ENCODE measurements at places on chromosomes 1 and 21.

- no peak for DNase-seq
Measured at GRCh38 chr1:151011154-151011850, 3.1 kb downstream of the PRUNE1 start.

- DNase-seq: no peak
Measured at GRCh38 chr1:231665101-231665500, 38.5 kb downstream of the DISC1 start.

GRCh38 chr1:203188686-203189232, 2.3 kb upstream of the CHI3L1 start:
- DNase-seq: no peak

DNA sequence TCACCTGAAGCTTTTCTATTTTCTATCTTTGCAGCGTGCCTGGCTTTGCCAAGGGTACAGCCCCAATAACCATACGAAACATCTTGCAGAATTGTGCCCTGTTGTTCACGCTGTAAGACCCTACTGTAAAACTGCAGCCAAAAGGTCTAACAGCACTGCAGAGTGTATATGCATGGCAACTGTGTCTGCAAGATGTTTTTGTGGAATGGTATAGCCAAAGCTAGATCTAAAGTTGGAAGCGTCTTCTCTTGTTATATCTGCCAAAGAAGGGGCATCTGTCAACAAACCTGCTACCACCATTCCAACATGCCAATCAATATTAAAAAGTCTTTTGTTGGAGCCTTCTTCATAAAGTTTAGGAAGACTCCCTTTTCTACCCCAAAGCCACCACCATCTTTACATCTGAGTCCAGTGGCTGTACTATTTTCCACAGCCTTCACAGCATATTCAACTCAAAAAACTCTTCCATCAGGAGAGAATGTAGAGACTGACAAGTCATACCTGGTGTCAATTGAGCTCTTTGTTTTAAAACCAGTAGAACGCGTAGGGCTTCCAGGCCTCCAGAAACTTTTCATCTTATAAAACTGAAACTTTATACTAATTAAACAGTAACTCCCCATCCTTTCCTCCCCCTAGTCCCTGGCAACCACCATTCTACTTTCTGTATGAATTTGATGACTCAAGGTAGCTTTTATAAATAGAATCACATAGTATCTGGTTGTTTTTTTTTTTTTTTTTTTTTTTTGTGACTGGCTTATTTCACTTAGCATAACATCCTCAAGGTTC, 40.0 kb downstream of the ZSCAN20 start:
- no peak for DNase-seq

GRCh38 chr1:89734442-89734841, 86.4 kb upstream of the LRRC8D start:
- no peak for DNase-seq

GRCh38 chr1:200411406-200412257, 1.8 kb upstream of the ZNF281 start:
- DNase-seq: no peak

DNA sequence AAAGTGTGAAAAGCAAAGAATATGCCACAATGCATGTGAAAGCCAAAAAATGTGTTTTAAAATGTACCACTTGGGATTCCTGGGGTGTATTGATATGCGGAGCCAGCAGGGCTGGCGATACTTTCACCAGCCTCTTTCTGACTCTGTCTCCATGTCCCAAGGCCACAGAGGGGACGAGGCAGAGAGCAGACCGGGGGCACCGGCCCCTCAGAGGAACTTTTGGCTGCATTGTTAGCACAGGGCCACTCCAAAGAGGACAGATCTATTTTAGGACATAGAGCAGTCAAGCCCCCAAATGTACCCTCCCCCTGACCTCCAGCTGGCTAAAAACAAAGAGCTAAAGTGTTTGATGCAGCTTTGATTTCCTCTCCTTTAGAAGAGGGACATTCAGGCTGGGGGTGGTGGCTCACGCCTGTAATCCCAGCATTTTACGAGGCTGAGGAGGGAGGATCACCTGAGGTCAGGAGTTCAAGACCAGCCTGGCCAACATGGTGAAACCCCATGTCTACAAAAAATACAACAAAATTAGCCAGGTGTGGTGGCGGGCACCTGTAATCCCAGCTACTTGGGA, 25.6 kb upstream of the ZNF436 start:
- DNase-seq: no peak

DNA sequence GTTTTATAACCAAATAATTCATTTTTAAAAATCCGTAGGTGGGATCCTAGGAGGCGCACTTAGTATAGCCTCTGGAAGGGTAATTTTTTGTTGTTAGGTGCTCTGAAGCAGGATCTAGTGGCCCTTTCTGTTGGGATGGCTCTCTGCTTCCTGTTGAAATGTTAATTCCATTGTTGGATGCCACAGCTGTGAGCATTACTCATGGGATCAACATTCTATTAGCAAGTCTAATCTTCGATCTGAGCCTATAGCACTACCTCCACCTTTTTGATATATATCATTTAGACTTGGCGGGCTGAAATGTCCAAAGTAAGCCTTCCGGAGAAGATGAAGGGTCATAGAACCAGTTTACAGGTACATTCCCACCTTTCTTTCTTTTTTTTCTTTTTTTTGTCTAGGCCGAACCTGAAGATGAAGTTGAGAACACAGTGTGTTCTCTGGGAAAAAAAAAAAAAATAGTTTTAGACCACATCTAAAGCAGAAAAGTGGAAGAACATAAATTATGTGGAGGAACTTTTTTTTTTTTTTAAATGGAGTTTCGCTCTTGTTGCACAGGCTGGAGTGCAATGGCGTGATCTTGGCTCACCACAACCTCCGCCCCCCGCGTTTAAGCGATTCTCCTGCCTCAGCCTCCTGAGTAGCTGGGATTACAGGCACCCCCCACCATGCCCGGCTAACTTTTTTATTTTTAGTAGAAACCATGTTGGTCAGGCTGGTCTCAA, 1.4 kb downstream of the CXADR start:
- DNase-seq: no peak

DNA sequence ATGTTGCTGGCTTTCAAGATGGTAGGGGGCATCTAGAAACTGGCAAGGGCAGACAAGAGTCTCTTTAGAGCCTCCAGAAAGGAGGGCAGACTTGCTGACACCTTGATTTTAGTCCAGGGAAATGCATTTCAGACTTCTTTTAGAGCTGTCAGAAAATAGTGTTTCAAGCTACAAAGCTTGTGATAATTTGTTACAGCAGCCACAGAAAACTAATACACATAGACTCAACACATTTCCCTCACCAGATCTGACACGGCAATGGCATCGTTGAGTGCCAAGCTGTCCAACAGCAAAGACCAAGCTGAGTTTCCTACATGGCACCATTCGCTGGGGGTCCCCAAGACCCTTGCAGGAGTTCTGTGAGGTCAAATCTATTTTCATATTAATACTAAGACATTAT, 62.0 kb downstream of the SLC9A1 start:
- DNase-seq: no peak

DNA sequence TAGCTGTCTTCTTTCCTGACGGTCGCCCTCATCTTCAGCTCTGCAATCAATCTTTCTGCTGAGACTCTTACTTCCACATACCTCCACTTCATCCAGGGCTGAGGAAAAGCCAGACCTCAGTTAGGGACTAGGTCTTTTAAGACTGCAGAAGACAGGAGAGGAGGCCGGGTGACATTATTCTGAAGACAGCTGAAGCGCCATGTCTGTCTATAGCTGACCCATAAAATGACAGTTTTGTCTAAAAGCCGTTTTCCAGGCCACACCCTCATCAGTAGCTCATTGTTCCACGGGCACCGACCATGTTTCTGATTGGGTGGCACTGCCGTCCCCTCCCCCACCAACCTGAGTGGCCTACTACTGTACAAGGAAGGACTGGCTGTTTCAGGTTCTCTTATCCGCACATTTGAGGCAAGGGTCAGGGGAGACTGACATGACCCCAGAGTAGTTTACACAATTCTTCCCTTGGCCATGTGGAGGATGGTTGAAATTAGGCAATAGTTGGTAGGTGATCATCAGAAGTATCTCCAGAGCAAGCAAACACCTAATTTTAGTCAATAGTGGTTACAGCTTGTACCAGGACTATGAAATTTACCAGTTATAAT, at the start of gene ADCY10:
Gene ADCY10 (minus strand): TSS at position 240 of the 602 bp plus-strand sequence. CDS start 8,994 bp downstream, outside the sequence.
- no peak for DNase-seq

GRCh38 chr1:212078826-212079225, 43.3 kb downstream of the DTL start:
- DNase-seq: no peak

DNA sequence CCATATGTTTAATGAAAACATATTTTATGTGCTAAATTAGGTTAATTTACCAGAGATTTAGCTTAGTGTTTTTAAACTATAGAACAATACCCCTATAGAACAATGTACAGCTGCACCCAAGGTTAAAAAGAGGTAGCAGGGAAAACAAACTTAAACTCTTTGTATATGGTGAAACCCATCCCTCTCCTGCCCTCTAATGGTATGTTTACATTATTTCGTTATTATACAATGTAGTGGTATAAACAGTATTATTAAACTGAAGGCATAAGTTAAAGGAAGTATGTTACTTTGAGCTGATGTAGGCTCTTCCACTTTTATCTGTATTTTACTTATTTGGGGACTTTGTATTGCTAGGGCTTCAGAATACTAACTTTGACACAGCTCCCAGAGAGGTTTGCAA, 16.7 kb upstream of the ZYG11A start:
- DNase-seq: no peak

GRCh38 chr1:204130981-204131892, 20.6 kb downstream of the ETNK2 start:
- DNase-seq: no peak

DNA sequence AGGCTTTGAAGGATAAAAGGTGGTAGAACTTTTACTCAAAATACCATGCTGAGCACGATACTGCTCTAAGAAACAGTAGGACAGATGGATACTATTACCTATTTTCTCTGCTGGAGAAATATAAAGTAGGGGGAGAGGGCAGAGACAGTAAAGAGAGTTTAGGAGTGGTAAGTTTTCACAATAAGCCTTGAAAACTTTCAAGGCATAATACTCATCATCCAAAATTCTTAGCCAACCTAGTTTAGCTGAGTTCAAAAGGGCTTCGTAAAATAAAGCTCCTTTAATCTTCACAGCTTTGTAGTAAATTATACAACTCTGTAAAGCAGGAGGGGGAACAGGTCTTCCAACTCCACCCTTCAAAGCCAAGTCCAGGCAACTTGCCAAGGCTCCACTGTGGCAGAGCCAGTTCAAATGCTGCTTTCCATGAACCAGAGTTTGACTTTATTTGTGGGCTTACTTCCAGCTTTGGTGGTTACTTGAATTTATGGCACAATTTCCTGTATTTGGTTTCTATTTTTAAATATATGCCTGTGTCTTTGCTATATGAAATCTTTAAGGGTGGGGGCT, 15.5 kb downstream of the TEX38 start:
- DNase-seq: no peak

DNA sequence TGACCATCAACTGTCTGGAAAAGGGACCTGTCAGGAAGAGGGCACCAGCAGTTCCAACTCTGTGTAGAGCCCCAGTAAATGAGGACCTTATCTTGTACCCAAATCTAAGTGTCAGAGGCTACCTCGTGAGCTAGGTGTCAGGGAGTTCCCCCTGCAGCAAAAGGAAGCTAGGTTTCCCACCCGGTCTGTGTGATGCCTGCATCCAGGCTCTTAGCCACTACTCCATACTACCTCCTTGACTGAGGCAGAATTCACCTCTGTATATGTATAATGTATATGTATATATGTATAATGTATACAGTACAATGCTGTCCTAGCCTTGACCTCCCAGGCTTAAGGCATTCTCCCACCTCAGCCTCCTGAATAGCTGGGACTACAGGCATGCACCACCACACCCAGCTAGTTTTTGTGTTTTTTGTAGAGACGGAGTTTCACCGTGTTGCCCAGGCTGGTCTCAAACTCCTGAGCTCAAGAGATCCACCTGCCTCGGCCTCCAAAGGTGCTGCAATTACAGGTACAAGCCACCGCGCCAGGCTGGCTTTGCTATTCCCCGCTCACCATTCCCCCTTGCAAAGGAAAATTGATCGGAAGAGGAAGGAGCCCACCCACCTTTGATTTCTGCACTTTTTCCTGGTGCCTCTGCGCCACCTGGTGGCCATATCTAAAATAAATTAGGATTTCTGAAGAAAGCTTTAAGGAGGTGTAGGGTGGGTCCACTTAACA, 15.7 kb upstream of the LUZP1 start:
- DNase-seq: no peak

DNA sequence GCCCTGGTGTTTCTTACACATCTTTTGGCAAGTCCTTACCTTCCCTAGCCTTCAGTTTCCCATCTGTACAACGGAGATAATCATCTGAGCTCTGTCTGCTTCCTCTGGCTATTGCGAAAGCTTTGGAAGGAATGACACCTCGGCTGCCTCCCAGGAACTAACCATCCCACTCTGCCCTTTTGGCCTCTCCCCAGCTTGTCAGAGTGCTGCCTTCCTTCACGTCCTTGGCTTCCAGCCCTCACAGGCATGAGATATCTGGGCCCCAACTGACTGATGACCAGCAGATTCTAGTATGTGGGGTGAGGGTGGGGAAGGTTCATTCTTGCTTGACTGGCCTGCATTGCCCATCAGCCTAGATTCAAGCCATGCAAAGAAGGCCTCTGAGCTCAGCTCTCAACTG, 253.1 kb upstream of the FGGY start:
- DNase-seq: no peak

- DNase-seq: no peak
Measured at GRCh38 chr1:165899461-165899941, 72.1 kb downstream of the UCK2 start.

DNA sequence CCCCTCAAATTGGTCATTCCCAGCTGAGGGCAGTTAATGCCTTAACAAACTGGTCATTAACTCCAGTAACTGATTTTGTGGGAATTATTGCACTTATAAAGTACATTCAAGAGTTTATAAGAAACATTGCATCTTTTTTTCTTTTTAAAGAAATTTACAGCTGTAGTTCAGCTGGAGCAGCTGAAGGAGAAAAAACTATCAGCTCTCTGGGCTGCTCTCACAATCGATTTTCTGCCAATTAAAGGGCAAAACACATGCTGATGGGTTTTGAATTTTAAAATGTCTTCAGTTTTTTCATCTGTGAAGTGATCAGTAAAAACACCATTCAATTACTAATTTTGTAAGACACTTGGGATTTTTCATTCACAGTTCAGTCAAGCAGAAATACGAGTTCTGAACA, 74.7 kb downstream of the KIFAP3 start:
- DNase-seq: no peak

- no peak for DNase-seq
Measured at GRCh38 chr1:233730809-233731208, 116.9 kb downstream of the KCNK1 start.

GRCh38 chr21:45356653-45357435, 48.1 kb upstream of the COL18A1 start:
- DNase-seq: no peak

DNA sequence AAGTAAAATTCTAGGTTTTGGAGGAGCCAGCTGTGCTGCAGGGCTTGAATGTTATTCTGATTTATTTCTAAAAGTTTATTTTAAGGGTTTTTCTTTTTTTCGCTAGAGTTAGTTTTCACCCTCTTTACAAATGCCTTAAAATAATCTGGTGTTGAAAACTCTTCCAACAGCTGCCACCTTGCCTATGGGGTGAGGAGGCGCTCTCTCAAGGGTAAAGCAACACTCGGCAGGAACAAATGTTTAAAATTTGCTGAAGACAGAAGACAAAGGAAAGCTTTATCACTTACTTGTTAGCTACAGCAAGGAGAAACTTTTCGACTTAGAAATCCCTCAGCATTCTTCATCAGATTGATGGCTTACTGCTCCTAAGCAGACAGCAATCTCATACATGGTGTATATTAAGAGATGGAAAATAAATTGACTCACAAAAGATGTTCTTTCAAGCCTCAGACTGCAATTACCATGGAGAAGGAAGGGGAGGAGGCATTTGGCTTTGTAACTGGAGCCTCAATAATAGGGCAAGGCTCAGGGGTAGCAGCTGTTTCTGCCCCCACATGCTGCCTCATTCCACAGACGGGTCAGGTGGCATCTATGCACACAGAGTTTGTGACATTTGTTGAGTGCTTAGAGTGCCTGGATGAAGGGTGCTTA, 79.8 kb upstream of the RALGPS2 start:
- DNase-seq: no peak

All from stimulated activated CD4-positive, alpha-beta T cell treated with anti-CD3 and anti-CD28 coated beads, Interleukin-15, amount 100 ng/mL, for 1 hour (primary cell).